ENCODE measurements at places on chromosomes 2 and 18.
A peak's percentile ranks its signal among the peaks of the same experiment; 100 is the strongest.

DNA sequence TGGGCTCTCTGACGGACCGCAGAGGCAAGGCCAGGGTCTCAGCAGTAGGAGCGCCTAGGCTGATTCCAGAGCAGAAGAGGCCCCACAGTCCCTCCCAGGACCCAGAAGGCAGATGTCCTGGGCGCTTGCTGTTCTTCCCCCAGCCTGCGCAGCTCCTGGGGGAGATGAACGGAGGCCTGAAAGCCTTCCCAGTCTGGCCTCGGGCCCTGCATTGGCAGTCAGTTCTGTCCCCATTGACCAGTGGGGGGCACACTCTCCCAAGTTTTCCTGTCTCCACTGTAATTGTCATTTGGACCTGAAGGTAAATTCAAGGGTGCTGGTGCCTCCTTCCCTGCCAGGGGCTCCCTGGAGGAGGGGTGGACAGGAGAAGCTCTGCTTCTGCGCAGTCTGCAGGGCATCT is 345.7 kb downstream of the CYP26B1 start:
- peak; percentile 88 for DNase-seq

- DNase-seq, result no peak
Observed at GRCh38 chr2:10052216-10052615, 8.9 kb downstream of the KLF11 start.

- DNase-seq, result peak; percentile 73
Observed at GRCh38 chr2:209872675-209873074, 101.0 kb downstream of the UNC80 start.

GRCh38 chr2:190105554-190105953 is 43.0 kb upstream of the MSTN start:
- DNase-seq, result no peak

DNA sequence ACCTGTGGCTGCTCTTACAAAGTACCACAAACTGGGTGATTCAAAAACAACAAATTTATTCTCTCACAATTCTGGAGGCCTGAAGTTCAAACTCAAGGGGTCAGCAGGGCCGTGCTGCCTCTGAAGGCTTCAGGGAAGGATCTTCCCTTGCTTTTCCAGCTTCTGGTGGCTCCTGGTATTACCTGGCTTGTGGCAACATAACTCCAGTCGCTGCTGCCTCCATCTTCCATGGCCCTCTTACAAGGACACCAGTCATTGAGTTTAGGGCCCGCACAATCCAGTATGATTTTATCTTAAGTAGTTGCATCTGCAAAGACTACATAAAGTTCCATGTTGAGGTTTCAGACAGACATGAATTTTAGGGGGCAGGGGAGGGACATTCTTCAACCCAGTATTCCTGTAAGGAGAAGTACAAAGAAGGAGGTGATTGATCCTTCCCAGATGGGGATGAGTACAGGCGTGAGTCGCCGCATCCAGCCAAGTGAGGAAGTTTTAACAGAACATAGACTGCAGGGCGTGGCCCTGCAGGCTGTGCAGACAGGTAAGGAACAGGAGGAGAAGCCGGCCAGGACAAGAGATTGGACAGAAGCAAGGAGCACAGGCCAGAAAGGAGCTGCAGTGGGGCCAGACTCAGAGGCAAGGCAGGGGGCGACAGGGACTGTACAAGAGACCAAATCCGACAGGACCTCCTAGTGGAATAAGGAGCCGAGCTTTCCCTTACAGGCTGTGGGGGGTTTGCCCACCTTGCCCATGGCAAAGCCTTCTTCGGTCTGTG is 44.4 kb upstream of the BZW1 start:
- DNase-seq, result no peak

- no peak for DNase-seq
Observed at GRCh38 chr18:31978616-31979015, 35.7 kb upstream of the TRAPPC8 start.

GRCh38 chr18:42268798-42269197 is 313.8 kb downstream of the PIK3C3 start:
- no peak for DNase-seq

DNA sequence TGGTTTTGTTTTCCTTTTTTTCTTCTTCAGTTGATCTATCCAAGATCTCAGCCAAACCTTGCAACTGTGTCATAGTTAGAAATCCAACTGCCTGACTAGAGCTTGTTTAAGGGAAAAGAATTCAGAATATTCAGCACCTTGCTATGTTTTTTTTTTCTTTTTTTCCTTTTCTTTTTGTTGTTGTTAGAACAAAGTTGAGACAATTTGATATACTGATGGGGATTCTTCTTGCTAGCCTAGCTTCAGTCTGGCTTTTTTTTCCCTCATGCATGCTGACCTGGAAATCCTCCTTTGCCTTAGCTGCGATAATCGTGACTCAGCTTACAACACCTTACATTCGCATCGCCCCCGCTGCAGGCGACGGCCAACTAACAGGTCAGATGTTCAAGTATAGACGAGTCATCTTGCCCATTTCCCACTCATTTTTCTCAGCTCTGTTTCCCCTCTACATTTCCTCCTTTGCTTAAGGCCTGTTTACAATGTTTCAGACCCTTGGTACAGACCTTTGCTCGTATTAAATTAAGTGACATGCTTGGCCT is 487.2 kb upstream of the RAB12 start:
- DNase-seq, result no peak

GRCh38 chr2:106885971-106886915 is at the start of gene ST6GAL2:
ST6GAL2 (minus strand) TSS chr2:106886167; CDS start chr2:106843977, 42,190 bp downstream.
- DNase-seq, result peak; percentile 55

DNA sequence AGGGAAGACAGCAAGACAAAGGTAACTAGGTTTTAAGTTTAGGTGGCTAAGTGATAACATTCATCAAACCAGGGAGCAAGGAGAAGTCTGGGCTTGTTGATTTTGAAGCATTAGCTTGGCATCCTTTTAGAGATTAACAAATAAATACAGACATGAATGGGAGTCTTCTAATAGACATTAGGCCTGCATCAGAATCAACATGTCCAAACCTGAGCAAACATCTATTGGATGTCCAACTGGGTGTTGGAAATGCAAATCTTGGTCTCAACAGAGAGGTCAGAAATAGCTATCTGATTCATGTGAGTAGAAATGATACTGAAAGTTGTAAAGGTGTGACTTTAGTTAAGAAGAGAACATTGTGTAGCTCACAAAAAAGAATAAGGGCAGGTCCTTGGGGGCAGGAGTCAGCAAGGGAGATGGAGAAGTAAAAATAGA is 85.5 kb upstream of the RND3 start:
- DNase-seq, result no peak

GRCh38 chr18:35610089-35610488 is 28.5 kb downstream of the GALNT1 start:
- no peak for DNase-seq

DNA sequence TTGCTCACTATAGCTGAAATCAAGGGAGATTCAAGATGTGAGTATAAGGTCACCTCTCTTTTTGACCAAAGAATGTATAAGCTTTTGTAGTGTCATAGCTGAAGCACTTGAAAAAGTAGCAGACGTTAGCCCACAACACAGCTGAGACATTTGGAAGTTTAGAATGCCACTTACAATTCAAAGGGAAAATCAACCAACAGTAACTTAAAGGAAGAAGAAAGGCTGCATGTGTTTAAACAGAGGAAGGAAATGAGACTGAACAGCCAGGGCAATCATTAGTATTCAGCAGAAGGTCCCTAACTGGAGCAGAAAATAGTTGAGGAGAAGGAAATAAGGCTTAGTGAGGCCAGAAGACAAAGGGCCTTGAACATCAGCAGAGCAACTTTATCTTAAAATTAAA is 23.5 kb upstream of the SCG2 start:
- DNase-seq, result no peak

DNA sequence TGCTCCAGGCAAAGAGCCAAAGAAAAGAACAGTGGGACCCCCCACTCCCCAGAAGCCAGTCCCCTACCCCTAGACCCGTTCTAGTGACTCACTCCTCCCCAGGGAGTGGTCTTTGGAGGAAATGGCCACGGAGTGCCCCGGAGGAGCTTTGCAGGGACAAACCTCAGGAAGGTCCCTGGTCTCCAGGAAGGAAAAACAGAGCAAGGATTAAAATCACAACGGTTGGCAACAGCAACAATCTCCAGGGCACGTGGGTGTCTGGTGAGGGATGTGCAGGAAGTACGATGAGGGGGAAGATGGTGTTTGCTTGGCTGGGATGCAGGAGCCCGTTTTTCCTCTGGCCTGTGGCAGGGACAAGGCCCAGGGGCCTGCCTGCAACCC is 135.0 kb downstream of the SMAD2 start:
- DNase-seq, result no peak

DNA sequence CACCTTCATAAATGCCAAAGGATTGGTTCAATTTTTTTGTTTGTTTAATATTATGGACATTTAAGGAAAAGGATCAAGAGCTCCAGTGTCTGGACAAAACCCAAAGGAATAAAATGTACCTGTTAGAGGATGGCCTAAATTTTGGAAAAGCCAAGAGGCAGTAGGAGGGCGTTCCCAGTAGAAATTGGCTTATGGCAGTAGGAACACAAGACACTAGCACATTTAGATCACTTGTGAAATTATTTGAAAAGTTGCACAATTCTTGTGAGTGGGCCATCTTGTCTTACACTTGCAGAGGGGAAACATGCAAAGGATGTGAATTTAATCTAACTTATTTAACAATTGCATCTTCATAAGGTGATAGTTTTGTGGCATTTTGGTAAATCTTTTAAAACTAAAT is 3.2 kb downstream of the BZW1 start:
- no peak for DNase-seq

DNA sequence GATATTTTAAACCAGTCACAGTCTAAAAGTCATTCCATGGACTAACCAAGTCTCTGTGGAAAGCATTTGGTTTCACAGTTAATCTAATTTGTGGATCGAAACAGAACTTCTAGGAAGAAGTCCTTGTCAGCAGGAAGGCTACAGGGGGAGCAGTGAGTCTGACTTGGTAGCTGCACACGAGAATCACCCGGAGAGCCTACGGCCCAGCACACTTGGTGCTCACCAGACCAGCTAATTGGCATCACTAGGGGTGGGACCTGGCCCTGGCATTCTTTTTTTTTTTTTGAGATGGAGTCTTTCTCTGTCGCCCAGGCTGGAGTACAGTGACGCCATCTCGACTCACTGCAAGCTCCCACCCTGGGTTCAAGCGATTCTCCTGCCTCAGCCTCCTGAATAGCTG is 97.7 kb downstream of the ZNF532 start:
- DNase-seq, result no peak

GRCh38 chr18:49076654-49077166 is 125.9 kb upstream of the SMAD7 start:
- no peak for DNase-seq

DNA sequence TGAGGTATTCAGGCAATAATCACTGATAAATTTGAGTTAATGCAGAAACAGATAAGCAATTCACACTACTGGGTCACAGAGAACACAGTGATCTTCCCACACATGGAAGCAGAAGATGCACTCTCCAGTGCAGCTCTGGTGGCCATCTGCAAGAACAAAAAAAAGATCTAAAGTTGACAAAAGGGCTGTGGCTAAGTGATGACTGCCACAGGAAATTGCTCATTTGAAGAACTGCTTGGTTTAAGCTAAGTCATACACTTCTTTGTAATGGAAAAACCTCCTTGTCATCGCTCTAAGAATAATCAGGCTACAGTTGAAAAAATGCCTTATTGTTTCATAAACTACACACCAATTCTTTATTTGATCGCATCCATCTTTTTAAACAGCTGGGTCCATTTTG is 115.1 kb downstream of the DTNB start:
- DNase-seq, result no peak

DNA sequence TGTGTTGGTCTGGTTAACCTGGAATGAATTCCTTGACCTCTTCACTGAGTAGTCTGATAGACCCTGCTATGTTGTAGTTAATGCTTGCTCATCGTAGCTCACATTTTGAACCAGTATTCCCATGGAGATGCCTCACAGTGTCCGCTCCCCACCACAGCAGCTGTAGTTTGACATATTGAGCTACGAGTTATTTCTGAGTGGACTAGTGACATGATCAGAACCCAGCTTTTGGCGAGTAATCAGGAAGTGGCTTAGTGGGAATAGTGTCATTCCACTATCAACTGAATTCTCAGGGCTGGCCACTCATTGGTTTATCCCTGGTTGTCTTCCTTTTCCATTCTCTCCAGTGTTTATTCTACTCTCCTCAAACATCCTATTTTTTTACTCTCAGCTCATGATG is 102.7 kb downstream of the MYO1B start:
- no peak for DNase-seq
